ENCODE measurements at places on chromosomes 13 and 19. TPM values are rescaled to one million over a fixed set of nuclear protein-coding genes. Genes with fewer than 3 reads are reported as not detected.

GRCh38 chr13:111484141-111484925 is 163.9 kb downstream of the TEX29 start:
- H3K4me3 ChIP-seq = no peak overlapping the region
- H3K4me1 ChIP-seq = no peaks in the 10 kb centered on the region
- no peaks in the 10 kb centered on the region for H3K36me3 ChIP-seq
- H3K27me3 ChIP-seq = peaks cover 3% of the 10 kb centered on the region
- H3K27ac ChIP-seq = no peak overlapping the region
- DNase-seq = no peak

The ZNF709 gene
- total RNA-seq = 2.4 TPM

The KLK12 gene
- not detected for total RNA-seq

DNA sequence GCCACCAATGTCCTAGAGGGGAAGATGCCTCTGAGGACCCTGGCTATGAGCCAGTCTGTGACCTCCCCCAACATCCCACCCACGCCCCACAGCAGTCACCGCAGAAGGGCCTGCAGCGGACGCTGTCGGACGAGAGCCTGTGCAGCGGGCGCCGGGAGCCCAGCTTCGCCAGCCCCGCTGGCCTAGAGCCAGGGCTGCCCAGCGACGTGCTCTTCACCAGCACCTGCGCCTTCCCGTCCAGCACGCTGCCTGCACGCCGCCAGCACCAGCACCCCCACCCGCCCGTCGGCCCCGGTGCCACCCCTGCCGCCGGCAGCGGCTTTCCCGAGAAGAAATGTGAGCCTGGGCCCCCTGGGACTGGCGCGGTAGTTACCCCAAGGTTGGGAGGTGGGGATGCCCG is 30.6 kb downstream of the DPF1 start:
- H3K27ac ChIP-seq = no peak overlapping the region
- H3K27me3 ChIP-seq = no peaks in the 10 kb centered on the region
- H3K4me3 ChIP-seq = no peak overlapping the region
- peaks cover 11% of the 10 kb centered on the region for H3K36me3 ChIP-seq

- H3K4me1 ChIP-seq = no peaks in the 10 kb centered on the region
- DNase-seq = no peak
- H3K27ac ChIP-seq = no peak overlapping the region
- no peaks in the 10 kb centered on the region for H3K27me3 ChIP-seq
Observed at GRCh38 chr13:46489586-46490023, 63.4 kb upstream of the LRCH1 start.

The ZNF285 gene
- total RNA-seq = 0.67 TPM

DNA sequence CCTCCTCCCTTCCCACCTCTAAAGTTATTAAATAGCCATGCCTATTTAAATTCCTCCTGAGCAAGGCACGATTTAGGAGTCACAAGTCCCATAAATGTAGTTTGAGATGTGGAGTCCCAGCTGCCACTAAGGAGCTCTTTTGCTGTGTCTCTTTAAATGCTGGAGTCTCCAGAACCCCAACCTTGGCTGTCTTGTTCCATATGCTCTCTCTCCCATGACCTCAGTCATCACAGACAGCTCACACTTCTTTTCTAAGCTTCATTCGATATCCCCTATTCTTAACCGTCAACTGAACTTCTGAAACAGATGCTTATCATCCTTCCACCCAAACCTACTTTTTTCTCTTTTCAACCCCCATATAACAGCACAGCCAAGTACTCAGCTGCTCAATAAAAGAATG is 197.1 kb downstream of the VWA8 start:
- no peaks in the 10 kb centered on the region for H3K27me3 ChIP-seq
- peaks cover 23% of the 10 kb centered on the region for H3K36me3 ChIP-seq
- no peak overlapping the region for H3K27ac ChIP-seq
- H3K4me3 ChIP-seq = no peak overlapping the region

The NLRP9 gene
- not detected for total RNA-seq

The CEACAM7 gene
- not detected for total RNA-seq

Data from activated naive CD4-positive, alpha-beta T cell treated with anti-CD3 and anti-CD28 coated beads for 36 hours (primary cell).